ENCODE measurements at places on chromosomes 6 and 20.

GRCh38 chr6:49401063-49401462, 62.0 kb downstream of the MMUT start:
- no peak for DNase-seq

- DNase-seq, result no peak
Observed at GRCh38 chr6:126112171-126112632, 125.9 kb downstream of the TRMT11 start.

DNA sequence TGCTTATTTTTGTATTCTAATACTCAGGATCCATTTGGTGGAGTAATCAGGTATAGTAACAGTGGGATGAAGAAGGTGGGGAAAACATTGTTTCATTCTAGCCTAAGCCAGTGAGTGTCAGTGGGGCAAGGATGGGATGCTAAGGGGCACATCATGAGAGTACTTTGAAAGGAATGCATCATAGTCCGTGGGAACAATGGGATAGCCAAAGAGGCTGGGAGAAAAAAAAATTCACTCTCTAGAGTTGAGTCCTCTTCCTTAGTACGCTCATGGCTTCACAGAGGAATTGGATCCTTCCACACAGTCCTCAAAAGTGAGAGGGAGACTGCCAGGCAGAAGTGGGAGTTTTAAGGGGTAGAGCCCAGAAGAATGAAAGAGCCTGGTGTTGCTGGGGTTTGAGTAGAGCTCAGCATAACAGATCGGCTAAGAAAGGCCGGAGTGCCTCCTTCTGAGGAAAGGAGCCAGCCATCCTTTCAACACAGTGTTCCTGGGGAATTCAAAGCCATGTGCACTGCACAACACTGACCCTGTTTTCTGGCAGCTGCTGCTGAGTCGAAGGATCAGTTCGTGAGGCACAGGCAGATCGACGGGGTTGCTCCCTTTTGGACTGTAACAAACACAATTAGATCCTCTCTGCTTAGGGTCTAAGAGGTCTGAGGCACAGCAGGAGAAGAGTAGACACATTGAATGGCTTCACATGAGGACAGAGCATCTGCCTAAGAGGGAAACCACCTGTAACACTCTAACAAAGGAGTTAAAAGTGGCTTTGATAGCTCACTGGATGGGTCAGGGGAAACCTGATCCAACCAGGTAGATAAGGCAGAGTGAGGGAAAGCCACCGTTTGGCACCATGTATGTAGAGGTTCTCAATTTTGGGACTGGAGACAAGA, 61.2 kb downstream of the ELOVL5 start:
- DNase-seq, result no peak

DNA sequence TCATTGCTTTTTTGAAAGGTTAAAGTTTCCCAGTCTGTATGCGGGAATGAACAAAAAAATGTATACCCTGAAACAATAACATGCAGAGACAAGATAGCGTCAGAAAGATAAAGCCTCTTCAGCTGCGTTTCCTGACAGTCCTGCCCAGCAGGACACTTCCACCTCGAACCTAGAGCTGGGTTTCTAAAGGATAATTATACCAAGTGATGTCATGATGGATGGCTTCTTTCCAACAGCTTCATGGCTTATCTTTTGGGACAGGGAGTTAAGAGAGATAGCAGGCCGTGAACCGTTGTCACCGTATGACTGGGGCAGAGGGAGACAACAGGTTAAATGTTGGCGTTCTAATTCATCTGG, 267.6 kb upstream of the SGK1 start:
- no peak for DNase-seq

- DNase-seq, result no peak
Observed at GRCh38 chr6:166586424-166587156, at the start of gene RAMACL. TSS of gene RAMACL (minus strand) at chr6:166586678. CDS start at chr6:166586477, 201 bp downstream.

GRCh38 chr6:72464791-72465691, 156.8 kb upstream of the KCNQ5 start:
- DNase-seq, result peak; percentile 51

DNA sequence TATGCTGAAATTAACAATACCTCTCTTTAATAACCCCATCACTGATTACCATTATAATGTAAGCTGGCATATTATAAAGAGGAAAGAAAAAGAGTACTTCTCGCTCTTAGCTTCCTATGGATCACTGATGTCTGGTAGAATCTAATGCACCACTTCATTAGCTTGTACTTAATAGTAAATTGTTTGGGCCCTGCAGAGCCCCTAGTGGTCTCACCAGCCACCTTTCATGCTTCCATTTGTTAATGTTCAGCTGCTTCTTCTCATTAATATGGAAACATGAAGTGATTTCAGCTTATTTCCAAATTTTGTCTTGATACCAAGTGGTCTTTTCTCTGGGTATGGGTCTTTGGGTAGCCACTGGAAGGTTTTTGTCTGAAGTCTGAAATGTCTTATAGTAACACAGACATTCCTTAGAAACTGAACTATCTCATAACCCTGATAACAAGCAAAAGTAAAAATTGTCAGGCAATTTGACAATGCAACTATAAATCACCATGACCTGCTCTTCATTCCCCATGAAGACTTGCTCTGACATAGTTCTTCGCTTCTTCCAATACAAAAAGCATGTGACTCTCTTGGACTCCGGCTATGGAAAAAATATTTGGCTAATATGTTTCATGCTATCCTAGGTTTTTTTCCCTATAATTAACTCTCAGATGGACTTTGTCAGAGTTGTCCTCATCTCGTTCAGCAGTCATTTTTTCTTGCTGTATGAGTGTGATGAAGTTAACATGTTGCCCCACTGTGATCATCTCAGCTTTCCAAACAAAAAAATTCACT, 395.8 kb upstream of the MARCKS start:
- no peak for DNase-seq

GRCh38 chr6:118650582-118651281, 659 bp downstream of the CEP85L start:
- peak; percentile 15 for DNase-seq

GRCh38 chr6:105192707-105193465, 13.1 kb upstream of the POPDC3 start:
- DNase-seq, result no peak

All from T1000 (cell line).